Neural progenitor cell (in vitro differentiated cells): ENCODE measurements at places on chromosomes 3 and 15. TPM values are rescaled to one million over a fixed set of nuclear protein-coding genes. Genes with fewer than 3 reads are reported as not detected.
A peak's percentile ranks its signal among the peaks of the same experiment; 100 is the strongest.

The ADAMTSL3 gene
- 0.41 and 1.5 TPM in 2 replicates for total RNA-seq

The CHRD gene
- 2.3 and 6.8 TPM in 2 replicates for total RNA-seq

The RHOV gene
- 1.2 TPM in 1 of 2 replicates, not detected in the other for total RNA-seq

The CCNB2 gene
- 296 and 374 TPM in 2 replicates for total RNA-seq

The PRR20G gene
- total RNA-seq = not detected in 2 replicates

The CDHR4 gene
- 0.12 TPM in 1 of 2 replicates, not detected in the other for total RNA-seq

The CACNA2D2 gene
- 4.3 and 9.5 TPM in 2 replicates for total RNA-seq

The ZDHHC23 gene
- 1.7 and 2.4 TPM in 2 replicates for total RNA-seq

The LDHAL6B gene
- total RNA-seq = not detected in 2 replicates

The FBXL22 gene
- 0.43 and 0.71 TPM in 2 replicates for total RNA-seq

The ACP3 gene
- not detected in 2 replicates for total RNA-seq

DNA sequence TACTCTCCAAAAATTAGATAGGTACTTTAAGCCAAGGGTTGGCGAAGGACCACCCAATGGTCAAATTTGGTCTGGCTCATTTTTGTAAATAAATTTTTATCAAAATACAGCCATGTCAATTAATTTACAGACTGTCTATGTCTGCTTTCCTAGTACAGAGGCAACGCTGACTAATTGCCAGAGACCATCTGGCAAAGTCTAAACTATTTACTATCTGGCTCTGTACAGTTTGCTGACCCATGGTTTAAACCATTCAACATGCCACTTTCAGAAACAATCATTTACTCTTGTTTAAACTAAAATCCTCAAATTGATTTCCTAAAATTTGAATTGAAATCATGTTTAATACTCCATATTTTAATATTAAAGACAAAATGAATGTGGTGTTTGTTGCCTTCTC, 25.9 kb downstream of the CBLB start:
- no peaks in the 10 kb centered on the region for H3K27me3 ChIP-seq
- H3K36me3 ChIP-seq = no peaks in the 10 kb centered on the region
- no peak for DNase-seq
- peaks cover 50% of the 10 kb centered on the region for H3K4me1 ChIP-seq
- peak overlapping the region; percentile 1 for H3K27ac ChIP-seq

DNA sequence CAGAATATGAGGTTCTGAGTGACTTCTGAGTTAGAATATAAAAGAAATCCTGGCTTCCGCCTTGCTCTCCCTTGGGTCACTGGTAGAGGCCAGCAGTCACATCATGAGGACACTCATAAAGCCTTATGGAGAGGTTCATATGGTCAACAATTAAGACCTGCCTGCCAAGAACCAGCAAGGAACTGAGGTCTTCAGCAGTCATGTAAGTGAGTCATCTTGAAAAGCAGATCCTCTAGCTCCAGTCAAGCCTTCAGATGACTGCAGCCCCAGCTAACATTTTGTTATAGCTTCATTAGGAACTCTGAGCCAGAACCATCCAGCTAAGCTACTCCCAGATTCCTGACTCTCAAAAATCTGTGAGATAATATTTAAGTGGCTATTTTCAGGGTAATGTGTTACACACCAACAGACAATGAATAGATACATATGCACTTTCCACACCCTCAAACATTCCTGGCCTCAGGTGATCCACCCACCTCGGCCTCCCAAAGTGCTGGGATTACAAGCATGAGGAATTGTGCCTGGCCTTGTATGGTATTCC, 447.2 kb downstream of the SHQ1 start:
- DNase-seq = no peak
- no peak overlapping the region for H3K4me3 ChIP-seq
- H3K27ac ChIP-seq = no peak overlapping the region
- no peaks in the 10 kb centered on the region for H3K27me3 ChIP-seq

DNA sequence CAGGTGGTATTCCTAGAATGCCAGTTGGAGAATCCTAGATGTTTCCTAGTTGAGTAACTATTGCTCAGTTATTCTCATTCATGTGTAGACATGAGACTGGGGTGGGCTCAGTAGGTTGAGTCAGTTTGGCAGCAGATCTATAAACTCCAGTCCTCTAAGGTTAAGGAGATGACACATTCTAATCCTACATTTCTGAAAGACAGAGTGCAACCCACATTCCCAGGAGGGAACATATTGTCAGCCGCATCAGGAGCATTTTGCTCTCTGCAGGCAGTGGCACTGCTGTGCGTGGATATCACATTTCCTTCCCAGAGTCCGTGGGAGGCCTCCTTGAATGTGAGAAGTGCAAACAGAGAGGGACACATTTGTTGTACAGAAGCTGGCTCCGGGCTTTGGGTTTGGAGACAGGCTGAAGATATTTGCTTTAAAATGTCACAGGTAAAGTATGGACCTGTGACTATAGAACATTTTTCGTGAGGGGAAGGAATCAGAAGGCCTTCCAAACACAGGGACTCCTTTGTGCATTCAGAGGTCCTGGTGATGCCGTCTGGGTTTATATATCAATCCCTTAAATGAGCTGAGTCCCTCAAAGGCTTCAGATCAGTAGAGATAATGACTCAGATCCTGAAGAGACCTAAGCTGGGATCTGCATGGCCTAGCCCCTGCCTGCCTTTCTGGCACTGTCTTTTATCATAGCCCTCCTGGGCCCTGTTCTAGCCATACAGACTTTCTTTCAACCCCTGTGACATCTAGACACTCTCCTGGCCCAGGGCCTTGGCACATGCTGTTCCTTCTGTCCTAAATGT, 156.5 kb downstream of the CADPS start:
- H3K27me3 ChIP-seq = no peaks in the 10 kb centered on the region
- H3K27ac ChIP-seq = no peak overlapping the region
- peaks cover 22% of the 10 kb centered on the region for H3K4me1 ChIP-seq
- H3K36me3 ChIP-seq = no peaks in the 10 kb centered on the region
- H3K4me3 ChIP-seq = no peak overlapping the region
- no peak for DNase-seq

DNA sequence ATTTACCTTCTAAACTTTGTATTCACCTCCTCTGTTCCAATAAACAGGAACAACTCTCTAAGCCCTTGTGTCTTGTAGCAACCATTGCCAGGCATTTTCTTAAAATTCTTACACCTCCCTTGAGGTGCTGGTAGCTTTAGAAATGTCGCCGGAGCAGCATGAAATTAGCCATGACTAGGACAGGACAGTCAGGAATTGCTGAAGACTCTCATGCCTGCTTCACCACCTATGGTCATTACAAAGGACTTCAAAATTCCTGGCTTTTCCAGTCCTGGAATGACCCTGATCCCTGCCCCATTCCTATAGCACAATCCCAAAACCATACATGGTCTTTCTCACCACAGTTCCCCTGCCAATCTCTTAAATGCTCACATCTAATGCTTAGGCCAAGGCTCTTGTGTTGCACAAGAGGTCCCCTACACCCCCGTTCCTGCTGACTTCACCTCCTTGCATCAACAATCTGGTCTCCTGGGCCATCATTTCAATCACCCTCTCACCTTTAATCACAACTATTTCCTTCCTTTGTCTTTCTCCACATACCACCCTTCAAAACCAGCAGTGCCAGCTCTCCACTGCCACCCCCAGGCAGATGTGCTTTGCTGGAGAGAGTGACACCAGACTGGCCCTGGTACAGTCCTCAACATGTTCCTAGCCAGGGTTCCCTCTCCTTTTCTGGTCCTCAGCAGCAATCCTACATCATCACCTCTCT, 113.2 kb upstream of the TJP1 start:
- H3K36me3 ChIP-seq = no peaks in the 10 kb centered on the region
- H3K27ac ChIP-seq = no peak overlapping the region
- H3K4me1 ChIP-seq = no peaks in the 10 kb centered on the region

GRCh38 chr15:48250640-48251076, 44.6 kb downstream of the SLC12A1 start:
- DNase-seq = peak; percentile 70
- no peak overlapping the region for H3K4me3 ChIP-seq
- no peaks in the 10 kb centered on the region for H3K27me3 ChIP-seq
- no peaks in the 10 kb centered on the region for H3K36me3 ChIP-seq
- no peaks in the 10 kb centered on the region for H3K4me1 ChIP-seq

DNA sequence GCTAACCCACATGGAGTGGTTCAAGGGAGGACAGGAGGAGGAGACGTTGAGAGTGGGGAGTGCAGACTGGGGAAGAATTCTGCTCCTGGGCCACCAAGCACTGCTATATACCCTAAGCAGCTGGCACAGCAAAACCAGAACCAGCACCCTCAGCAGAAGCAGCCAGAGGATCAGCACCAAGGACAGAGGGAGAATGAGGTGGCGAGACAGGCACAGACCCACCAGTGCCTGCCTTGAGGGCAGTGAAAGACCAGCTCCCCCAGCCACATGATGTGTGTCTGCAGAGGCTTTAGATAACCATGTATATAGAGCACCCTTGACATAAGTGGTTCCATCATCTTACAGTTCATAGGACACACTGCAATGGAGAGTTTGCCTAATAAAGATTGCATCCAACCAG, 319.0 kb downstream of the GABRB3 start:
- no peaks in the 10 kb centered on the region for H3K4me1 ChIP-seq
- H3K36me3 ChIP-seq = no peaks in the 10 kb centered on the region
- no peak overlapping the region for H3K4me3 ChIP-seq
- DNase-seq = peak; percentile 46
- H3K27me3 ChIP-seq = no peaks in the 10 kb centered on the region

DNA sequence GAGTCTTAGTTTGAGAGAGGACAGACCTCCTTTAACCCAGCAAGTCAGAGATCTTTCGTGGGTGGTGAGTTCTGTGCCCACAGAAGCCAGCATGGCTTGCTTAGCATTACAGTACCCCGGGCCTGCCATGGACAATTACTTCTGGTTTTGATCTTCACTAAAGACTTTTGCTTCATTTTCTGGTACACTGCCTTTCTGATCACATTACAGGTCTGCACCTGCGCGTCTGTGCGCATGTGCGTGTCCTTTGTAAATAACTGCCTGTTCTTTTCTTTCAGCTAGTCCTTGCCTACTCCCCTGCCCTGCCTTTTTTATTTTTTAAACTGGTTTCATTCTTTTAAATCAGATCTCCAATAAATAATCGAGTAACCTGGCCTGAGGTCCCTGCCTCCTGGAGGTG, 57.1 kb upstream of the CMTM8 start:
- no peak overlapping the region for H3K27ac ChIP-seq
- H3K27me3 ChIP-seq = peaks cover 6% of the 10 kb centered on the region
- H3K4me3 ChIP-seq = no peak overlapping the region
- no peak for DNase-seq

- H3K4me3 ChIP-seq = no peak overlapping the region
- no peak for DNase-seq
- peaks cover 20% of the 10 kb centered on the region for H3K4me1 ChIP-seq
- no peak overlapping the region for H3K27ac ChIP-seq
Measured at GRCh38 chr3:169172535-169172934, 491.0 kb downstream of the MECOM start.

DNA sequence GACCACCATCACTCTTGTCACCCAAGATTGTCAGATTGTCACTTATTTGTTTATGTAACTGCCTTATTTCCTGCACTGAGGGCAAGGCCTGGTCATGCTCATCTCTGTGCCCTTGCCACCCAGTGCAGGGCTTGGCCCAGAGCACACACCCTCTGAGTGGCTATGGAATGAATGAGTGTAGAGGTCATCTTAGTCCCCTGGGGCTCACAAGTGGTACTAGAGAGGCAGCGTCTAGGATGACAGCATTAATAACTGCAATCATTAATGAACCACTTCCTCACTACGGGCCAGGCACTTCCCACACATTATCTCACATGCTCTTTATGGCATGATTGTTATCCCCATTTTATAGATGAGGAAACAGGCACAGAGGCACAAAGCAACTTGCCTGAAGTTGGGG, 117.0 kb downstream of the SMAD6 start:
- no peak for DNase-seq
- no peak overlapping the region for H3K27ac ChIP-seq
- no peaks in the 10 kb centered on the region for H3K4me1 ChIP-seq
- no peaks in the 10 kb centered on the region for H3K36me3 ChIP-seq
- no peaks in the 10 kb centered on the region for H3K27me3 ChIP-seq

- no peaks in the 10 kb centered on the region for H3K36me3 ChIP-seq
- peaks cover 16% of the 10 kb centered on the region for H3K4me1 ChIP-seq
- no peak for DNase-seq
- H3K27ac ChIP-seq = no peak overlapping the region
- H3K4me3 ChIP-seq = no peak overlapping the region
Measured at GRCh38 chr3:177827511-177828207, 630.4 kb upstream of the TBL1XR1 start.

- peaks cover 3% of the 10 kb centered on the region for H3K36me3 ChIP-seq
- H3K4me1 ChIP-seq = peaks cover 24% of the 10 kb centered on the region
- DNase-seq = no peak
- no peak overlapping the region for H3K27ac ChIP-seq
- peak overlapping the region; percentile 97 for H3K4me3 ChIP-seq
Measured at GRCh38 chr3:153165261-153165681, 3.2 kb downstream of the RAP2B start.

- no peaks in the 10 kb centered on the region for H3K36me3 ChIP-seq
- no peak overlapping the region for H3K4me3 ChIP-seq
- H3K4me1 ChIP-seq = no peaks in the 10 kb centered on the region
- no peaks in the 10 kb centered on the region for H3K27me3 ChIP-seq
- no peak for DNase-seq
Measured at GRCh38 chr3:194607592-194608389, 25.4 kb downstream of the TMEM44 start.

- H3K4me3 ChIP-seq = no peak overlapping the region
- H3K27me3 ChIP-seq = no peaks in the 10 kb centered on the region
Measured at GRCh38 chr3:17891139-17891856, 148.9 kb upstream of the TBC1D5 start.

GRCh38 chr15:69891070-69891536, 206.6 kb downstream of the TLE3 start:
- no peaks in the 10 kb centered on the region for H3K27me3 ChIP-seq
- no peaks in the 10 kb centered on the region for H3K36me3 ChIP-seq
- no peak overlapping the region for H3K27ac ChIP-seq
- peaks cover 10% of the 10 kb centered on the region for H3K4me1 ChIP-seq

- H3K27me3 ChIP-seq = no peaks in the 10 kb centered on the region
- peak; percentile 61 for DNase-seq
- no peak overlapping the region for H3K27ac ChIP-seq
Measured at GRCh38 chr15:66126031-66126441, 127.5 kb downstream of the MEGF11 start.

- no peak for DNase-seq
- no peaks in the 10 kb centered on the region for H3K36me3 ChIP-seq
Measured at GRCh38 chr3:151579571-151580270, 118.9 kb upstream of the IGSF10 start.

DNA sequence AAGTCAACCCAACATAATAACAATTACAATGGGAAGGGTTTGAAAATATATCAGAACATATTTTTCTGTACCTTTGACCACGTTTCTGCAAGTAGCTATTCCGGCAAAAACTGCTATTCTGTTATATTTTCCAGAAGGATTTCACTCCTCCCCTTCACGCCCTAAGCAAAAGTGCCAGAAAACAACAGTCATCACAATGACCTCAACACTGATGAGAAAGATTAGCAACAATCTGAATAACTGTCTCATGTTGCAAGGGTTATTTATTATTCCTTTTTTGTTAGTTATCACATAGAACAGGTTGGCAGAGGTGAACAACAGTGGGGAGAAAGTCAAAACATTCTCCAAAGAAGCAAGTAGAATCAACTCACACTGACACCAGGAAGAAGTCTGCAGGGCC, 269.4 kb upstream of the ARRDC4 start:
- no peak overlapping the region for H3K4me3 ChIP-seq
- H3K27ac ChIP-seq = no peak overlapping the region
- H3K27me3 ChIP-seq = no peaks in the 10 kb centered on the region
- H3K4me1 ChIP-seq = no peaks in the 10 kb centered on the region
- DNase-seq = no peak
- H3K36me3 ChIP-seq = no peaks in the 10 kb centered on the region
